ENCODE measurements at places on chromosomes 3 and 15.

- no peak for DNase-seq
Measured at GRCh38 chr3:15215996-15216395, 9.9 kb downstream of the CAPN7 start.

DNA sequence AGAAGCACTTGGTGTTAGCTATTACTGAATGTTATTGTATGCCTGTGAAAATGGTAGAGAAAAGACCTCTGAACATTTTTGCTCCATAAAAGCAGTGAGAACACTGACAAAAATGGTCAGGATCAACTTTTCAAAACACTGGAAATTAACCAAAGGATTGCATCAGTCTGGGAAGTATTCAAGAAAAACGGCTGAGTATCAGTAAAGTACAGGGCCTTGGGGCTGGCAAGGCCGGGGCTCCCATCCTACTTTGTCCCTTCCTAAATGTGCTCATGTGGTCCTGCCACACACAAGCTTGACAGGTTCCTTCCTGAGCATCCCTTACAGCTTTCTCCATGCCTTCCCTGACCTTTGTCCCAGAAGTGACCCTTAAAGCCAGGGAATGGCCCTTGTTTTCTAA is 84.0 kb downstream of the CFAP20DC start:
- DNase-seq, result no peak

GRCh38 chr3:188822004-188822403 is 349.8 kb upstream of the TPRG1 start:
- peak; percentile 37 for DNase-seq

- DNase-seq, result no peak
Measured at GRCh38 chr3:132925256-132925930, 112.8 kb upstream of the TMEM108 start.

DNA sequence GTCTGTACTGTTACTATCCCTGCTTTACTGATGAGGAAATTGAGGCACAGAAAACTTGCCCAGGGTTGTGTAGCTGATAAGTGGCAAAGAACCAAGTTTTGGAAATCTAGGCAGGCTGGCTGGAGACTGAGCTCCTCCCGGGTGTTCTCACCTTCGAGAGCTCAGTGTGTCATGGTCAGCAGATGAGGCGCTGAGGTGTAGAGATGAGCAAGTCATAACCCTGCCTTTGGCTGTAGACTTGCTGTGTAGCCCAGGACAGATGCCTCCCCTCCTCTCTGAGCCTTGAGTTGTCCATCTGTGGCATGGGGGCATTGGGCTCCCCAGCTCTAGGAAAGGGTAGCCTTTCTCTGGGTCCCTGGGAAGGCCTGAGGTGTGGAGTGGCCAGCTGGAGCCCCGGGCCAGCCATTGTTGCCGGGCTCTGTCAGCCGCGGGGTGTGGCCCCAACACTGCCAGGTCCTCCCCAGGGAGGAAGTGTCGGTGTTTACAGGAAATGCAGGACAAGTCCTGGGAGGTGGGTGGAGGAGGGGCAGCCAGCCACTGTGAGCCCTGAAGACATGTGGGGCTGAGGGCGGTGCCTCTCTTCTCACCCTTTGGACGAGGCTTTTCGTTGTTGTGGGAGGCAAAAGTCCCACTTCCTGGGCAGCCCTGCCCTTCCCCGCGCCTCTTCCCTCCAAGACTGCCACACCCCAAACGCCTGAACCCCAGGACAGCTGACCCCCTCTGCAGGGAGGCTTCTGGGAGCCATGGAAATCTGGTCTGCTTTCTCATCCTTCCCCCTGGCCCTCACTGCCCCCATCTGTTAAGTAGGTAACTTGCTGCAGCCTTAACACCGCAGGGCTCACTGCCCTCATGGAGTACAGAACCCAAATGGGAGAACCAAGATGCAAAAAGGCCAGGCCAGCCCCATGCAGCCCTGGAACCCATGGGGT is 29.1 kb downstream of the FGD5 start:
- peak; percentile 9 for DNase-seq

- DNase-seq, result no peak
Measured at GRCh38 chr3:153277029-153277428, 115.0 kb downstream of the RAP2B start.

GRCh38 chr3:170564664-170565063 is 21.2 kb downstream of the SLC7A14 start:
- no peak for DNase-seq

DNA sequence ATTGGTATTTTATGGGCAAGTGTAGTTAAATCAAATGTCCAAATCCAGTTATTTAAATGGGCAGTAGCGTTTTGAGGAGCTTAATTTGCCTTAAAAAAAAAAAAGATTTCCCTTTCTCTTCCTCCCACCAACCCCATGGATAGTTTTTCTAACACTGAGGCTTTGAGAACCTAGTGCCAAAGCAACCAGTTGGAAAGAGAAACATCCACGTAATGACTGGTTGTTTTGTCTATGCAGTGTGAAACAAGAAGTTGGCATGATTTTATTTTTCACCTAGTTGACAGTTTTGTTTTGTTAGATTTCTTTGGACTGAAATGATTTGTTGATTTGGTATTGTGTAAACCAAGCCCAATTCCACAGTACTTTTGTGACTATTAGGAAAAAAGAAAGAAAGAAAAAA is 170.0 kb downstream of the SOX2 start:
- no peak for DNase-seq

DNA sequence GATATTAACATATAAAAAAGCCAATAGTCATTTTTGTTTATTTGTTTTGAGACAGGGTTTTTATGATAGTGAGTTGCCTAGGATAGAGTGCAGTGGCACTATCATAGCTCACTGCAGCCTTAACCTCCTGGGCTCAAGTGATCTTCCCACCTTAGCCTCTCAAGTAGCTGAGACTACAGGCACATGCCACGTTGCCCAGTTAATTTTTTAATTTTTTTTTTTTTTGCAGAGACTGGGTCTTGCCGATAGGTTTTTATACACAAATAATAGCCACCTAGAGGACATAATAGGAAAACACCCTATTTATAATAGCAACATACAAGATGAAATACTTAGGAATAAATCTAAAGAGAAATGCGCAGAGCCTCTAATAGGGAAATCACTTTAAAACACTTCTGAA is 13.3 kb downstream of the EIF3J start:
- DNase-seq, result no peak

DNA sequence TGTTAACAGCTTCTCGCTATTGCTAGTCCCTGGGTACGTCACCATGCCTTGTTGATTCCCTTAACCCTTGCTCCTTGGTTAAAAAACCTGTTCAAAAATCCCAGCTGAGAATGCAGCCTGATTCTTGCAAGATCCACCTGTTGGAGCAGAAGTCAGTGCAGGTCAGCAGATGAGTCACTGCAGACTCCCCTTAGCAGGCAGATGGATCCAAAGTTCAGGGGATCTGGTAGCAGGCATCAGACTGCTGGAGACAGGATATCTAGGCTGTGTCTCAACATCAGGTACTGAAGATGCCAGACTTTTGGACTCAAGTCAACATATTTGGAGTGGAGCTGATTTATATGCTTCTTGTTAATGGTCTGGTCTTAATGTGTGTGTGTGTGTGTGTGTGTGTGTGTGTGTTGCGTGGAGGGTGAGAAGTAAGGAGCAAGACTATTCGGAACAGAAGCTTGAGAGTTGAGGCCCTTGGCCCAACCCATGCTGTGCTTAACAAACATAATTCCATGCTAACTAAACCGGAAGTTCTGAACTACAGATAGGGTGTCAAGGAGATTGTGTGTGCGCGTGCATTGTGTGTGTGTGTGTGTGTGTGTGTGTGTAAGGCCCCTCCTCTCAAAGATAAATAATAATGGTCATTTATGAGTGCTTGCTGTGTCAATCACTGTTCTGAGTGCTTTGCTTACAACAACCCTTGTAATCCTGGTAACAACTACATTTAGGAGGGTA is 1.0 kb upstream of the C3orf52 start:
- DNase-seq, result no peak

GRCh38 chr3:194910414-194910984 is 224.8 kb downstream of the FAM43A start:
- DNase-seq, result no peak

GRCh38 chr15:47820747-47821319 is 103.5 kb downstream of the SEMA6D start:
- no peak for DNase-seq

DNA sequence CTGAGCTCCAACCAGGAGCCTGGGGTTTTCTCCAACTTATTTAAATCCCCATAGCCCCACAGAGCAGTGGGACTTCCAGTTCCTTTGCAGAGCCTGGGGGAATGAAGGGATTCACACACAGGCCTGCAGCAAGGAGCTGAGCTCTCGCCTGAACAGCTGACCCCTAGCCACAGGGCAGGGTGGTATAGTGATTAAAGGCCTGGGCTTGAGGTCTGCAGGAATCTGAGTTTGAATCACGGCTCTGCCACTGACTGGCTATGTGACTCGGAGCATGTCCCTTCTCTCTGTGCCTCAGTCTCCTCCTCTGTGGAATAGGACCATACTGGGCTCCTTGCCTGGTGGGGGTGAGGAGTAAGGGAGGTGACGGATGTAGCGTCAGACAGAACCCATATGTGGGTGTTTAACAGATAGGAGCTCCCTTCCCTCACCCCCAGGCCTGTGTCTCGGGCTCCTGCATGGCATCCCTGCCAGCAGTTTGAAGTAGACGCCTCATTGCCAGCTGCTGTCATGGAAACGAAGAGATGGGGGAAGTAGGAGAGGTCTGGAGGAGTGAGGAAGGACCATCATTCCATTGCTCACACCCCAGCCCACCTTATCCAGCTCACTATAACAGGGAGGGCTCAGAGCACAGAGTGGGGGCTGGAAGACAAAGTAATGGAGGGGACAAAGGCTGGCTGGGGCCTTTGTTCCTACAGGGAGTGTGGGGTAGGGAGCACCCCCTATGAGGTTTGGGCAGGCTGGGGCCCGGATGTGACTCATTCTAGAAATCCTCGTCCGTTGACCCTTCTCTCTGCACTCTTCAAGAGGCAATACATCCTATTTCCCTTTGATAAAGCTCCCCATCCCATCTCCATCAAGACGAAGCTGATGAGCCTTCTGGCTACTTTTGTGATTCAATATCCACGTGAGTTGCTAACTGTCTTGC is 14.8 kb downstream of the HRH1 start:
- DNase-seq, result peak; percentile 81

DNA sequence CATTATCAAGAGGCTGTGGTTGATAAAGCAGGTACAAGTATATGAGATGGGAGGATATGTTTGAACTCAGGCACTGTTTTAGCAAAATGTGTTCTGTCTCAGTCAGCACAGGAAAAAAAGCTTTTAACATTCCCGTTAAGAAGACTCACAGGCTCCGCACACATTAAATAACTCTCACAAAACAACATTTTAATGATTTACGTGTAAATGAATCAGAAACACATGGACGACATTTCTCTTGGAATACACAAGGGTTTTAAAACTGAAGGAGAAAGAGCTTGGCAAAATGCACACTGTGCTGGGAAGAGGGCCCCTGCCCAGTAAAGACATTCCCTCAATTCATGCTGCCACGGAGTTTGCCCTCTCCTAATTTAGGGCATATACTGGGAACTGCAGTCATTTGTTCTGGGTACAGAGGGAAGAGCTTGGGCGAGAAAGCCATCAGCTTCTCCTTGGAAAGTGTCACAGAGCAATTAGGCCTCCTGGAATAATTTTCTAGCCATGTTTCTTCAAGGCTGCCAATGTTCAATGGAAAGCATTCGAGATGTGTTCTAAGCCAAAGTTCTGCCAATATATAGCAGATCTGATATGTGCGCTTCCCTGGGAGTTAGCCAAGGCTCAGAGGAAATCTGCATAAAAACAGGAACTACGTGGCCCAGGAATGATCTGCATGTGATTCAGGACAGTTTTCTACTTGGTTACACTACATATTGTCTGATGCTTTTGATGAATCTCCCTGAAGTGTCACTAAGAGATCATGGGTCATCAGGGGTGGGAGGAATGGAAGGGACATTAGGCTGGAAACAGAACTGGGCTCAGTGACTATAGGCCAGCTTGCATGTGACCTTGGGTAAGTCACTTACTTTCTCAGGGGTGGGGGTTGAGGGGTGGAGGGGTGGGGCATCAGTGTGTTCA is 2.2 kb upstream of the MASP1 start:
- no peak for DNase-seq

- no peak for DNase-seq
Measured at GRCh38 chr3:70179111-70179510, 133.3 kb downstream of the MDFIC2 start.

DNA sequence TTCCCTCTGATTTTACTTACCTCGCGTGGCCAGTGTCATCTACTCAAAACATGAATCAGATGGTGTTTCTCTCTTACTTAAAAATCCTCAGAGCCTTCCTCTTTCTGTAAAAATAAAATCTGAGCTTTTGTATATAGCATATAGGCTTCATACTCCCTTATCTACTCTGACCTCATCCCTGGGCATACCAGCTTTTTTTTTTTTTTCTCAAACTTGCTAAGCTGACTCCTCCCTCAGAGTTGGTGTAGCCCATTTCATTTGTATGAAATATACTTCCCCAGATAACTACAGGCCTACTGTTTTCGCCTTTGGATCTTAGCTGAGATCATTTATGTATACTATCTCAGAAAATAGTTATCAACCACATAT is 648.9 kb upstream of the ALCAM start:
- DNase-seq, result no peak

- peak; percentile 80 for DNase-seq
Measured at GRCh38 chr3:11764931-11765363, 81.7 kb downstream of the TAMM41 start.

DNA sequence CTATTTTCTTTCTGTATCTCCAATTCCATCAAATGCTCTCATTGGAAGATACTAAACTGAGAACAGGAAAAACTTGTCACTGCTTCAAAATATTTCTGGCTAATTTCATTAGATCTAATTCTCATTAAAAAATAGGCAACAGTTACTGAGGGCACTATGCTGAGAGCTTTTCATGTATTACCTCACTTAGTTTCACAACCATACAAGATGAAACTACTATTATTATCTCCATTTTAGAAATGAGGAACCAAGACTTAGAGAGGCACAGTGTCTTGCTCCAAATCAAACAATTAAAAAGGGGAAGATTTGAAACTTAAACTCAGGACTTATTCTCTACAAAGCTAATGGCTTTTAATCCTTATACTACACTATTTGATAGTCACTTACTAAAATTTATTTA is 7.2 kb upstream of the OTOL1 start:
- peak; percentile 2 for DNase-seq

Measured in NB4 (cell line).